ENCODE measurements at places on chromosomes 6 and 20.

GRCh38 chr6:97524811-97525210 lies 241.8 kb upstream of the MMS22L start:
- no peak for DNase-seq

GRCh38 chr20:24648481-24648880 lies 179.1 kb downstream of the SYNDIG1 start:
- no peak for DNase-seq

GRCh38 chr6:144547409-144547808 lies 262.3 kb downstream of the UTRN start:
- no peak for DNase-seq

- no peak for DNase-seq
Observed at GRCh38 chr20:62269378-62269777, 31.1 kb downstream of the OSBPL2 start.
